Thyroid gland (tissue), 4 donors: ENCODE measurements at places on chromosomes 6 and 20. TPM values are rescaled to one million over a fixed set of nuclear protein-coding genes. Genes with fewer than 3 reads are reported as not detected.

DNA sequence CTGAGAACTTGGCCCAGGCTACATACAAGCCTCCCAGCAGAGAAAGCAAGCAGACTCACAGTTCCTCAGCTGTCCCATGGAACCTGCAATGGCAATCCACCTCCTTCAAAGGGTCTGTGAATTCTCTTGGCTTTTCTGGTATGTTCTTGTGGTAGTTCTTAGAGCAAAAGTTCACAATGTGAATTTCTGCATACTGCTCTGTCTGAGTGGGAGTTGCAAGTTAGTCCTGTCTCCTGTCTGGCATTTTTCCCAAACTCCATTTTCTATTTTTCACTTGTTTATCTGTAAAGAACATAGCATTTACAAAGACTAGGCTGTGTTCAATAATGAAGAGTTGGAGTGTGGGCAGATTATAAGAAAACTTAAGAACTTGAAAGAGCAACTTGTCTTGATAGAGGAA, 269.9 kb downstream of the BCKDHB start:
- no peak for DNase-seq

Gene CDSN
- total RNA-seq: not detected

GRCh38 chr6:97666889-97667288, 383.9 kb upstream of the MMS22L start:
- no peak for DNase-seq

DNA sequence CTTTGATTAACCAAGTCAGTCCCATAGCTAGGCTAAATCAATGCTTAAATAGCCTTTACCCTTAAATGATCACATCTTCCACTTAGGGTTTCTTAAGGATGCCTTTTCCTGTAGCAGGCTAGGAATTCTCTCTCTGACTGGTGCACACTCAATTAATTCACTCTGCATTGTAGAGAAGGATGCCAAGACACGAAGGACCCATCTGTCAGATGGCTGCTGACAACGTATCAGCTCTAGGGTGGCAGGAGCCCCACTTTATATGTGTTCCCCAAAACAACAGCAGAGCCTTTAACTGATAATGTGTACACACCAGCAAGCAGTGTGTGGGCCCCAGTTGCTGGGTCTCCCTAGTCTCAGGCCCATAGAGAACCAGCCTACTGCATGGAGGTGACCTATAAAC, 13.3 kb downstream of the GNAS start:
- no peak for DNase-seq

Gene LAMA5
- 133 TPM for total RNA-seq

Gene PTPRK
- total RNA-seq: 56.5 TPM

GRCh38 chr6:70423189-70424134, 10.2 kb downstream of the FAM135A start:
- DNase-seq: no peak

- no peak for DNase-seq
These were observed 73.0 kb upstream of the PTCHD4 start for GRCh38 chr6:48183811-48184605.

Gene CFAP61
- total RNA-seq: 1.2 TPM

- no peak for DNase-seq
These were observed 796 bp downstream of the PHF20 start for GRCh38 chr20:35772563-35773058.

Gene GPR6
- not detected for total RNA-seq

- no peak for DNase-seq
These were observed 42.4 kb downstream of the LCA5 start for GRCh38 chr6:79494841-79495240.

DNA sequence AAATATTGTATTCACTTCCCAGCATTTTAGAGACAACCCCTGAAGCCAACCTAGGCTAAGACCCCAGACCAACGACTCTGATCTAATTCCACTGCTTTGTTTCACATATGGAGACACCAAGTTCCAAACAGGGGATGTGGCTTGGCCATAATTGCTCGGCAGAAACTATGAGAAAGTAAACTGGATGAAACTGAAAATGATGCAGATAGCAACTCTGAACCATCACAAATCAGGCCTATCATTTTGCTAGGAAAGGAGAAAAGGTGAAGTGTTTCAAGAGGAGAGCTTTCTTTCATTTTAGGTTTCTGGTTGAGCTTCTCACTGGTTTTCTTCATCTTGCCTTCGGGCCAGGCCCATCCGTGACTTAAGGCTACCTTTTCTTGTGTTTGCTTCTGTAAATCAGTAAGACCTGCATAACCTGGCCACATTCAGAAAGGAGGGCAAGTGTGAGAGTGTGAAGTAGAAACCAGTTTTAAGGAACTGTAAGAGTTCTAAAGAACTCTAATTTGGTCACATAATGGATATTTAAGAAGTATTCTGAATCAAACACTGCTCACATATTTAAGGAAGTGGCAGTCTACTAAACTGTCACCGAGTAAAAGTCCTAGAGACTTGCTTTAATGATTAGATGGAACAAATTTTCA, 105.8 kb downstream of the BACH2 start:
- DNase-seq: no peak

DNA sequence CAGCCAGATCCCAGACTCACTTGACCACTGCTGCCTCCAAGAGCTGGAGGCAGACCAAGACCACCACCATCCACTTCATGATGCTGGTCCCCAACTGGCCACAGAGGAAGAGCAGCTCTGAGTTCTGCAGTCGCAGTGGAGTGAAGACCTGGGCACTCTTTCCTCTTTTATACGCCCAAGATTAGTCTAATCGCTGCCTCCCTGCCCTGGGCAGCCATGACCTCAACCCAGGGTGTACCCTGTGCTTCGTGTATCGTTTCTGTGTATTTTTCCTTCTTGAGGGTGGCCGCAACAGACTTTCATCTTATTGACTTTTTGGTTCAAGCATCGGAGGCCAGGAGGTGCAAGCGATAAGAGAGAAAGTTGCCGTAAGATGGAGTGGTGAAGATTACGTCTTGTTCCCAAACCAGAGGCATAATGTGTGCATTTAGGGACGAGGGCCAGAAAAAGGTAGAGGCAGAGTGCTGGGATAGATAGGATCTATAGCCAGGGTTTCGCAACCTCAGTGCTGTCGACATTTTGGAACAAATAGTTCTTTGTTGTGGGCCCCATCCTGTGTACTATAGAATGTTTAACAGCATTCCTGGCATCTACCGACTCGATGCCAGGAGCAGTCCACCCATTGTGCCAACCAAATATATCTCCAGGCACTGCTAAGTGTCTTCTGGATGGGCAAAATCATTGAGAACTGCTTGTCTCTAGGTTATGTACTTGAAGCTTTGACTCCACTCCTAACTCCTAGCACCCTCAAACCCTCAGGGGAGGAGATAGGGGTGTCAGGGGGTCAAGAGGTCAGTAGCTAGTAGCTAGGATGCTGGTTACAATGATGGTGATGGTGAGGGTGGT, at the start of gene PGC:
PGC (minus strand) TSS at position 142 of the 846 bp plus-strand sequence; CDS start at position 79, 63 bp downstream.
- no peak for DNase-seq

Gene KCNQ5
- 14.6 TPM for total RNA-seq

Gene VSTM2L
- total RNA-seq: 0.54 TPM

Gene QKI
- 95.3 TPM for total RNA-seq
